Activated T-cell treated with anti-CD3 and anti-CD28 coated beads, Interleukin-2, amount 50 U/mL, for 1 hour (primary cell): ENCODE measurements at places on chromosomes 7 and 10.

DNA sequence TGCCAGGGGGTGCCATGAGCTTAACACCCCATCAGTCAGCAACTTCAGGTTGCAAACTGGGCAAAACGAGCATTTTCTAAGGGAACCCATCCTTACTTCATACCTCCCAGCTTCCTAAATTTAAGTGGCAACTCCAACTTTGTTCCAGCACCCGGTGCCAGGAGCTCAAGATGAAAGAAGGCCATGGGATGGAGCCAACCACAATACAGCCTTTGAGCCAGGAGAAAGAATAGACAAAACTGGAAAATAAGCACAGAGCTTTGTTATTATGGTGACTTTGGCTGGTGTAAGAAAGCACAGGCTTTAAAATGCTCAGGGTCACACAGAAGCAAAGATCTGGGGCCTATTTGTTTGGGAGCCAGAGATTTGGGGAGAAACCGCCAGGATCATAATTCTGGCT lies 388.7 kb upstream of the MGMT start:
- DNase-seq, result no peak

DNA sequence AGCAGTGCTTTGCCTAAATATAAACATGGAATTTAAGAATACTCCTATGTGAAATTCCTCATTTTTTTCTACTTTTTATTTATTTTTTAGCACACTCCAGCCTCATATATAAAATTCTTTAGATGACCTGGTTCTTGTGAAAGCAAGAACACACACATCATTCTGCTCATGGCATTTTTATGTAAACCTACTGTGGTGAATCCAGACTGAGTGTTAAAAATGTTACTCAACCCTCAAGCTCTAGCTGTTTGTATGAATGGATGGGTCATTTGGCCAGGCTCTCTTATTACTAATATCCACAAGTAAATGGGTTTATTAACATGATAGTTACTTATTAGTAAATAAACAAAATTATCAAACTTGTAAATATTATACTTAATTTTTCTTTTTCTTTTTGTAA lies 551.7 kb upstream of the LRRN3 start:
- DNase-seq, result no peak

GRCh38 chr7:138154661-138155060 lies 78.4 kb downstream of the AKR1D1 start:
- DNase-seq, result no peak

DNA sequence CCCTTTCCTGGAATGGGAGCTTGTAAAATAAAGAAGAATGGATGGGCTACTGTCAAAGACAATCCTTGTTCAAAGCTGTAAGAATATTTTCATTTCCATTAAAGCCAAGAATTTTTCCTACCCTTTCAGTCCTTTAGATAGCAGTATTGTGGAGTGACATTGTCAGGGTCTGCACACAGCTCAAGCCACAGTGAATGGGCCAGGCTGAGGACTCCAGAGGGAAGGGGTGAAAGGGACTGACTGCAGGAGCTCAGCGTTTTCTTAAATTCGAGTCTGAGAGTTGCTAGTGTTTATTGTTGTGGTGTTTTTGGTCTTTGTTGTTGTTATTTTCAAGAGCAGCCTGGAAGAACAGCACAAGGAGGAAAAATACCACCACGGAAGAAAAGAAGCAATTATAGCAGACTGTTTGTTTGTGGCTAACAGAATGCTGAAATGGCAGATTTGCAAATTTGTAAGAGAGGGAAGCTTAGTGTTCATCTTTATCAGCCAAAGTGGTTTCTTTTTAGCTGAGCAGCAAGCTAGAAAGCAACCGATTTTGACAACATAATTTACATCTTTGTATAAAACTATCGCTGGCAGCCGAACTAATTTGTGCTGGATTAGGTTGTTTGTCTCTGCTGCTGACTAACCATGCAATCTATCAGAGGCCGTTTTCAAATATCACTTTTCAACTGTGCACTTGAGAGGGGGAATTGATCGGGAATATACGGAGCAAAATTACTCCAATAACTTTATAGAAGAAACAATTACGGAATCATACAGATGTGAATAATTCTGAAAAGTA lies 192.1 kb downstream of the LRMDA start:
- no peak for DNase-seq

DNA sequence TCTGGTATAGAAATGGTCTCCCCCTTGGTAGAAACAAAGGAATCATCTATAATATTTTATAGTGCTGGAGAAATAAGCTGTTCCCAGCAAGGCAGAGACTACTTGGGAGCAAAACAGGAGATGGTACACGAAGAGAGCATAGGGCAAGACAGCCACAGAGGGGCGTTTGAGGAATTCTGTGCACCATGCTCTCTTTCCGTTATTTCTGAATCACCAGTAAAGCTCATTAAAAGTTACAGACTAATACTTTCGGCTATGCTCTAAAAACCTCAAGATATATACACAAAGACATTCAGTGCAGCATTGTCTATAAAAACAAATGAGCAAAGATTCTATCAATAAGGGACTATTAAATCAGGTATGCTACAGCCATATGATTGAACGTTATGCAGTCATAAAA lies 68.5 kb upstream of the FHIP2A start:
- no peak for DNase-seq

DNA sequence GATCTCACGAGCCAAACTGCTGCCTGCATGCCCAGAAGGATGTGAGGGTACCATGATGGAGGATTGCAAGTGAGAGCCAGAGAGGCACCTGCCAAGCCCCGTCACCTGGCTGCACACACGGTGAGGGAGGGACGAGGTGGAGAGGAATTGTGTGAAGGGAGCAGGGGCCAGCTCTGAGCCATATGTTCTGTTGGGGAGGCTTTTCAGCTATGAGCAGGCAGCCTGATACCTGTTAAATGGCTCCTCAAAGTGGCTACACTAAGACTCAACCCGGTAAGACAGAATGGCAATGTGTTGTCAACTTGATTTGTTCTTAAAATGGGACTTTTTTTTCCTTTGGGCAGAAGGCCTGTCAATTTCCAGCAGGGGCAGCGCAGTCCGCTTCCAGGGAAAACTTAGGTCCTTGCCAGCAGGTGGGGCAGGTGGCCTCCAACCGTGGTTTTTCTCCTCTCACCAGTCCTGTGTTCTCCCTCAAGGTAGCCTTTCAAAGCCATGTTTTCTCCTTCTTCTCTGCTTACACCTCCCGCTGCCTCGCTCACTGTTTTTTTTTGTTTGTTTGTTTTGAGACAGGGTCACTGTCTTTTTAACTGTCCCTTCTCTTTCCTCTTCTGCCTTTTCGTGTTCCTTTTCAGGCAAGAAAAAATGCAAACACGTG lies 57.7 kb upstream of the ZNRF2 start:
- no peak for DNase-seq

DNA sequence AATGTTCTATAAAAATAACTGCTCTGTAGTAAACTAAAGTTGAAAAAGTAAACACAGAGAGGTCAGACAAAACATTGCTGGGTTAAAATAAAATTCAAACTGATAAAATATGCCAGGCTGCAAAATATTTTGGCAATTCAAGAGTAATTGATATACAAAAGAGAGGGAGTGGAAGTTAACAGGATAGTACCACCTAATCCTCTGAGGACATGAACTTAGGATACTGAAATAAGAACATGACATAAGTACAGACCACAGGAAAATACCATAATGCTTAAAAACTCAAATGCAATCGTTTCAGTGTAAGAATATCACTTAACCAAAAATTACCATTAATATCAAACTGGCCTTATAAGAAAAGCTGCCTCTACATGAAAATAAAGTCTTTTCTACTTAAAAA lies 37.6 kb upstream of the GPR22 start:
- DNase-seq, result no peak

DNA sequence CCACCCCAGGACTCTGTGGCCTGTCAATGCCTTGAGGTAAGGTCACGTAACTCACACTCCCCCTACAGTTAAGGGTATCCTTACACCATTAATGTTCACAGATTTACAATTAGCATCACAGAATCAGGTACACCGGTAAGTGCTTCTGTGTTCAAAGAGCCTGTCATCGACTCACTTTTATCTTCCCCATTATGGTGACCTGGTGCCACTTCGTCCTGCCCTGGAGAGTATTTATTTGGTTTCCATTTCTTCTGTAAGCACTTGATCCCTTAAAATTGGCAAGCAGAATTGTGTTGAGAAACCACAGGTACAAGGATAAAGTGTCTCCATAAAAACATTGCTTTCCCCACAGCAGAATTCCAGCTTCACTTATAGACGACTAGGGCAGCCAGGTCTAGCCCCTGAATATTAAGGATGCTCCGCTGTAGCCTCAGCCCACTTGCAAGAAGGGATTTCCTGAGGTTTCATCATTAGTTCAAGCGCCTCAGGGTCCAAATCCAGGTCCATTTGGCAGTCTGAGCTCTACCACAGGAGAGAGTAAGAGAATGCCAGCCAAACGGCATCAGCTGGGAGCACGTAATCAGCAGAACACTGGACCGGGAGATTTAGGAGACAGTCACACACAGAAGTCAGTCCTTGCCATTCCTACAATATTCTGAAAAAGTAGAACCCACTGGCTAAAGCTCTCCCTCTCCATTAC lies 10.1 kb downstream of the ATXN7L1 start:
- DNase-seq, result no peak

DNA sequence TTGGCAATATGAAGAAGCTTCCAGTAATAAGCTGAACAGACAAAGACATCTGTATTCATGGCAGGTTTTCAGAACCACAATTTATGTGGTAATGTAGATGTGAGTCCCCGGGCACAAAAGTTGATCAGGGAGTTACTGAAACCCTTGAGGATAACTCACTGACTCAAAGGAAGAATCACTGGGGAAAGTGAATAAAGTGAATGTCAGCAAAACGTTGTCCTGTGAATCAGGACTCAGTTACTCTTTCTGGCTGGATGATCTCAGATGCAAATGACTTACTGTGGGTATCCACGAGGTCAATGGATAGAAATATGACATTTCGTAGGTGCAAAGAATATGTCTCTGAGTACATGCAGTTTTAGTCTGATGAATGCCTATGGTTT lies 172.8 kb upstream of the CTBP2 start:
- no peak for DNase-seq

DNA sequence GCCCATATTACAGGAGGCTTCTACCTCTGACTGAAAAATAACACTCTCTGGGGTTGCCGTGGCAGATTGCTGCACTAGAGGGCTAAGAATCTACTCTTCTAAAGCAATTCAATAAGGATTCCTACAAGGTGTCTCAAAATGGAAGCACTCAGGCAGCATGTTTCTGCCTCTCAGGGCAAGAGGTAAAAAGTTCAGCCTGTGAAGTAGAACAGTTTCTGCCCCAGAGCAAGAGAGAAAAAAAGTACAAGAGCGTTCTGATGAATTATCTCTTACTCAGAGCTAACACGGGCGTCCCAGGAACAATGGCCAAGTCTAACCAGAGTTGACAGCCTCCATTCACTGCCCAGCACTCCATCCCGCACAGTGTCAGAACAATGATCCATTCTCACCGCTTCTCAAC lies 71.3 kb upstream of the TES start:
- DNase-seq, result no peak

DNA sequence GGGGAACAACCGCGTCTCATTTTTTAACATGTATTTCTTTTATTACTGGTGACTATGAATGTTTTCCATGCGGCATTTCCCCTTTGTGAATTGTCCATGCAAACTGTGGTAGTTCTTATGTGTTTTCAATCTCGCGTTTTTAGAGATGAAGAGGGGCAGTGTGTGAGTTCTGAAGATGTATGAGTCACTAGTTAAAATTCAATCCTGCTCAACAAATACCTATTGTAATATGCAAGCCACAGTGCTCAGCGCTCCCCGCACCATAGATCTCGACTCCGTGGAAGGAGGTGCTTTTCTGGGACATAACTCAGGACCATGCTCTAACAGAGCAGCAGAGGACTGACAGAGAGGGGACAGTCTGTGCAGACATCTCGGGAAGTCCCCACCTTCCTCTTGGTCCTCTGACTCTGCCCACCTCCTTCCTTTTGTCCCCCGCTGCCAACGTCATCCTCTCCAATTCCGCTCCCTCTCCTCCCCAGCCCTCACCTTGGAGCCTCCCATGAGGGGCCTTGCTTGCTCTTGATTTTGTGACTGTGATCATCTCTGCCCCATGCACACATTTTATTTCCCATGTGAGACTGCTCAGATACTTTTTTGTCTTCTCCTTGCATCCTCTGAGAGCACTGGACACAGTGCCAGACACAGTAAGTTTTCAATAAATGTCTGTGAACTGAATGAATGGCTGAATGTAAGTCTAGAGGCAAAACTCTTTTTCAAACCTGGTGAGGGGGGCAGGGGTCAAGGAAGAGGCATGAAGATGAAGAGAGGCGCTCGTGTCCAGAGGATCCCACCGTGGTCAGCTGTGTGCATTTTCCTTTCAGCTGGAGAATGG lies 42.7 kb upstream of the PLEKHA1 start:
- DNase-seq, result no peak
